ENCODE measurements at places on chromosomes 11 and 22.

DNA sequence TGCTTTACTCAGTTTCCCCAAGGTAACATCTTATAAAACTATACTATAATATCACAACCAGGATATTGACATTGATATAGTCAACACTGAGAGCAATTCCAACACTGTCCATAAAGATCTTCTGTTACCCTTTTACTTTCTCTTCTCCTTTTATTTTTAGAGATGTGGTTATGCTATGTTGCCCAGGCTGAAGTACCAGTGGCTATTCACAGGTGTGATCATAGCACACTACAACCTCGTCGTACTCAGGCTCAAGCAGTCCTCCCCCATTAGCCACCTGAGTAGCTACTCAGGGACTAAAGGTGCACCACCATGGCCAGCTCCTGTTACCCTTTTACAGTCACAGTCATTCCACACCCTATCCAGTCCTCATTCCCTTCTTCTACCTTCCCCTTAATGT lies 119.7 kb downstream of the CWF19L2 start:
- DNase-seq = no peak

DNA sequence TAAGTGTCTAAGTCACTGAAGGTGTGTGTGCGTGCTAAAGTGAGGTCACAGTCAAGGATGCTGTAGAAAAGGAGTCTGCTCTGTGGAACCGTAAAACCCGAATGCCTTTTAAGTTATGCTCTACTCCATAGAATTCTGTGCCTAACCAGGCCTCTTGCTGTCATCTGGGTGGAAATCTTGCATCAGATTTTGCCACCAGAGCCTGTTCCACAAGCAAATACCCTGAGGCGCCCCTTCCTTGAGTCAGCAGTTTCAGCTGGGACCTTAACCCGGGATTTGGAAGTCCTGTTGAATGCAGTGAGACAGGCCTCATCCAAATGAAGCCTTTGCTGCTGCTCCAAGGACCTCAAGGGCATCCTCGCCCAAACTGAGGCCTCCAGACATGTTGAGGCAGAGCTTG lies 109.8 kb downstream of the WNT11 start:
- no peak for DNase-seq

DNA sequence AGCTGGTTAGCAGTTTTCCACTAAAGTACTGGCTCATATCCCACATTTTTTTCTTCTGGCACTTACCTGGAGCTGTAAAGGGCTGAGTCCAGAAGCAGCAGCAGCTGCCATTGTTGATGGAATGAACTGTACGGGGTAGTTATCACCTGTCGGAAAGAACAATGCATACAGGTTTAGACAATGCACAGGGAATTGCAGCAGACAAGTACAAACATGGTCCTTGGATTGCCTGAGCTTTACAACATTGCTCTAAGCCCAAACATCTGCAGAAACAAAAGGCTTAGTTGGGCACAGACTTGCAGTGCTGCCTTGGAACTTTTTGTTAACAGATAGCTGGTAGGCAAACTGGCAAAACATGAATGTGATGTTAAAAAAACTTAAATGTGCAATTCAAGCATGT lies 258.8 kb downstream of the SOX6 start:
- no peak for DNase-seq

DNA sequence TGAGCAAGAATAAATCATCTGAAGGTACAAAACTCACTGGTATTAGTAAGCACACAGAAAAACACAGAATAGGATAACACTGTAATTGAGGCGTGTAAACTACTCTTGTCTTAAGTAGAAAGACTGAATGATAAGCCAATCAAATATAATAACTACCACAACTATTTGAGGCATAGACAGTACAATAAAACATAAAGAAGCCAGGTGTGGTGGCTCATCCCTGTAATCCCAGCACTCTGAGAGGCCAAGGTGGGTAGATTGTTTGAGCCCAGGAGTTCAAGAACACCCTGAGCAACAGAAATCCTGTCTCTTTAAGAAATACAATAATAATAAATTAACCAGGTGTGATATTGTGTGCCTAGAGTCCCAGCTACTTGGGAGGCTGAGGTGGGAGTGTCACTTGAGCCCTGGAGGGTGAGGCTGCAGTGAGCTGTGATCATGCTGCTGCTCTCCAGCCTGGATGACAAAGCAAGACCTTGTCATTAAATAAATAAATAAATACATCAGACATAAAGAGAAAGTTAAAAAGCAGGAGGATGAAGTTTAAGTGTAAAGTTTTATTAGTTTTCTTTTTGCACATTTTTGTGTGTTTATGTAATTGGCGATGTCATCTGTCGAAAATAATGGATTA lies 390.6 kb downstream of the DYNC2H1 start:
- no peak for DNase-seq

DNA sequence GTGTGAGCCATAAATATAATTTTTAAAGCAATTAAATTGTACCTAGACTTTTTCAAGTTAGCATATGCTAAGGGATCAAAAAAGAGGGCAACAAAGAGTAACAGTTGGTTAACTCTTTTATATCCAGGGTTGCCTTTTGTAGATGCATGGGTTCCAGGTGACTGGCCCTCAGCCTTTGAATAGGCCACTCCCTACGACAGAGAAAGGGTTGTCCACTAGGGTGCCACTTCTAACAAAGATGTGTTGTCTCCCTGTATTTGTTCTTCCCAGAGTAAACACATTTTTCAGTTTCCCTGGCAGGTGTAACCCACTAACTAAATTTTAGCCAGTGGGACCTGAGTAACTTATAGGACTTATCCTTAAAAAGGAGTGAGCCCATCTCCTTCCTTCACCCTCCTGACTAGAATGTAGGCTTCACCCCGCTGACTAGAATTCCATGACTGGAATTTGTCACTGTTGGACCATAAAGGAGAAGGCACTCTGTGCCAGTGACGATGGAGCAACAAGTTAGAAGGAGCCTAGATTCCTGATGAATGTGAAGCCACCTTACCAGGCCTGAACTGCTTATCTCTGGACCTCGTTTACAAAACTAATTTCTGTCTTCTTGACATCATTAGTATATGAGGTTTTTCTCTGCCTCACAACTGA lies 16.6 kb downstream of the TUG1 start:
- DNase-seq = no peak

- DNase-seq = no peak
Measured at GRCh38 chr11:67255353-67255752, 10.9 kb upstream of the GRK2 start.

DNA sequence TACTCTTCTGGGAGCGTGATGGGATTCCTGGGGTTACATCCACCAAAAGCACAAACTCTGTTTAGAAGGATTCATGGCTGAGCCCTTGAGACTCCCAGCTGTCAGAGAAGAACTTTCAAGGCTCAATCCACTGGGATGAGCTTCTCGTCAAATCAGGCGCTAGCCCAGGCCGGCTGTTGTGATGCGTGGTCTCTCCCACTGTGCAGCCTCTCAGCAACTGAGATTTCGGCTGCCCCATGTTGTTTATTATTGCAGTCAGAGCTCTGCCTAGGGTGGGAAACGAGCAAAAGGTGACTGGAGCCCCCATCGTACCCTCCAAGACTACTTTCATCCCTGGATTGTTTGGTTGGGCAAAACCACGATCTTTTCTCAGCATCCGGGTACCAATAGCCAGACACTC lies 251.6 kb downstream of the ETS1 start:
- no peak for DNase-seq

GRCh38 chr11:45754741-45755140 lies 50.2 kb upstream of the SLC35C1 start:
- DNase-seq = no peak

- DNase-seq = peak; percentile 51
Measured at GRCh38 chr11:662689-663274, 25.7 kb downstream of the DRD4 start.

DNA sequence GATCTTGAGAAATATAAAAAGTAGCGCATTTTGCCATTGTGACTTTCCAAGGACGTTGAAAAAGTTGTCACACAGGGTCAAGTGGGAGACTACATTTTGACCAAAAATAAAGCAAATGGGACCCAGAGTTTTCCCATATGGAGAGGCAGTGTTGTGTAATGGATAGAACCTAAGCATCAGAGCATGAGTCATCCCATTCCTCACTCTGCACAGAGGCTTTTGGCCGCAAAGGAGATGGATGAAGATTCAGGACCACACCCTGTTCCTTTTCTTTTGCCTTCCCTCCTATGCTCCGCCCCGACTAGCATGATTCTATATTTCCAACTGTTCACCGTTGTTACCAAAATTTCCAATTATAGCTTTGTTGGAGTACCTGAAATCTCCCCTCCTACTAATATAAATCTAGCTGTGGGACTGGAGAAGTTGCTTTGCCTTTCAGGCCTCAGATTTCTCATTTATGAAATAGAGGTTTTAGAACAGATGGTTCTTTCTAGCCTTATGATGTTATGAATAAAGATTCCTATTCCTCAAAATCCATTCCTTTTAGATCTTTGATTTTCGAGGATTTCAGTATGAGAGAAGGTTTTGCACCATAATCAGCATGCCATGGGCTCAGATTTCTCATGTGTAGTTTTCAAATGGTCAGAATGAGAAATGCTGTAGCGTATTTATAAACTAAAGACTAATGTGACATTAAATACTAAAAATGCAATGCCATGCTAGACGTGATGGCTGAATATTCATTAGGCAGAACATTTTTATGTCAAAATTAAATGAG lies 921.9 kb upstream of the TENM4 start:
- no peak for DNase-seq

DNA sequence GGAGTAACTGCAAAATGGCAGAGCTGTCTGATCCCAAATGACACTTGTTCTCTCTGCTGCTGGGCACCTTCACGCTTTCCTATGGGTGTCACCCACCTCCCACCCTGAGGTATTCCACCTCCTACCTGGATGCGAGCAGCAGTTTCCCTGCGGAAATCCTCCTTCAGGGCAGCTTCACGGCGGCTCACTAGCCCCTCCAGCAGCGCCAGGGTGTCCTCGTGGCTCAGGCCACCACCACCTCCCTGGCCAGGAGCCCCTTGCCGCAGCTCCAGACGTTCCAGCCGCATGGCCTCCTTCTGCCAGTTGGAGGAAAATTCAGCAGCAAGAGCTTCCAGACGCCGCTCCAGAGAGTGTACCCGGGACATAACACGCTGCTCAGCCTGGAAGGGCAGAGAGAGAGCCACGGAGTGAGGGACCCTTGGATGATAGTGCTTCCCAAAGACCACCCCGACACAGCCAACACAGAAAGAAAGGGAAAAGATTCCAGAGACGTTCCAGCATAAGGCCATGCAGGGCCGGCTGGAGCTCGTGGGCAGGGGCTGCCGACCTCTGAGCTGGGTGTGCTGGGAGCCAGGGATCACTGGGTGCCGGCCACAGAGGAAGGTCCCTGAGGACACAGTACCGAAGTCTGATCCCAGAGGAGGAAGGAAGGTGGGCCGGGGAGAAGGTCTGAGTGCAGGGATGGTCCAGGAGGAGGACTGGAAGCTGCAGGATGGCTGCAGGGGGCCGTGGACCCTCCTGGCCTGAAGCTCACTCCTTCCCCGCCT lies 13.4 kb downstream of the SUN2 start:
- DNase-seq = no peak

GRCh38 chr11:33598426-33599069 lies 102.1 kb downstream of the C11orf91 start:
- DNase-seq = no peak

- no peak for DNase-seq
Measured at GRCh38 chr11:59545179-59546020, 34.1 kb downstream of the OR4D9 start.

DNA sequence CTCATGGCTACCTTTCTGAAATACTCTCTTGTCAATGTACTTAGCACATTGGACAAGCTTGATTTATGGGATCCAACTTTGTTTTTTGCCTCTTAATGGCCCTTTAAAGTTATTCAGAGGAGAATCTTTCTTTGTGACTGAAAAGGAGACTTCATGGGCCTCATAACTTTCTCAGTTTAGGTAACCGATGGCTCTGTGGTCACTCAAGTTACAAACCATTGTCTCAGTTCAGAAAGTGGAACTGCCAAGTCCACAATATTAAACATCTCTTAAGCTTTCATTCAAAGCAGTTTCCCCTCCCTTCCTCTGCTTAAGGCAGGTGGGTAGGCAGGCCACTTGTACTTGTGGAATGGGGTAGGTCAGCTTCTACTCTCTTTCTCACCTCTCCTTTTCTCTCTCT lies 12.3 kb upstream of the ARL14EP start:
- DNase-seq = no peak

DNA sequence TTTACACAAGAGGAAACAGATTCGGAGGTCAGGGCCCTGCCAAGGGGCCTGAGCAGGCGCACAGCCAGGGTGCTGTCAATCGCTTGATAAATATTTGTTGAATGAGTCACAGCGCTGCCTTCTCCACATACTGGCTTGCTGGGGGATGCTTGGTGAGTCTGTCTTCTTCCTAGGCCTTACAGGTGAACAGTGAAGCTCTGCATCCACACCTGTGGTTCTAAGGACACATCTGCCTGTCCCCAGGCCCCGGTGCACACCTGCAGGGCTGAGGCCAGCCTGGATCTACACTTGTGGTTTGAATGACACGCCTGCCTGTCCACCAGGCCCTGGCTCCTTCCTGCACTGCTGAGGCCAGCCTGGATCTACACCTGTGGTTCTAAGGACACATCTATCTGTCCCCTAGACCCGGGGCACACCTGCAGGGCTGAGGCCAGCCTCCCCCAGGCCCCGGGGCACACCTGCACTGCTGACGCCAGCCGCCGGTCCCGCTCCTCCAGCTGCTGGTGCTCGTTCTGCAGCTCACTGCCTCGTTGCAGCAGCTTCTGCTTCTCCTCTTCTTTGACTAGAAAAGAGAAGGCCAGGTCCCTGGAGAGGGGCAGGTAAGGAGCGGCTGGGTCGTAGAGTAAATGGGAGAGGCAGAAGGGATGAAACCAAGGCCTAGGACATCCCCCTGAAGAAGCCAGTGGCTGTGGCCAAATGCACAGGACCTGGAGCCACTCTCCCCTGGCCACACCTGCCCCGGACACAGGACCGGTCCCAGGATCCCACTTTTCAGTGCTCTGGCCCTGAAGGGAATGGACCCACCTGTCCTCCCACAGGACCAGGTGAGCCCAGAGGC lies 124.6 kb downstream of the PHF21B start:
- DNase-seq = no peak

DNA sequence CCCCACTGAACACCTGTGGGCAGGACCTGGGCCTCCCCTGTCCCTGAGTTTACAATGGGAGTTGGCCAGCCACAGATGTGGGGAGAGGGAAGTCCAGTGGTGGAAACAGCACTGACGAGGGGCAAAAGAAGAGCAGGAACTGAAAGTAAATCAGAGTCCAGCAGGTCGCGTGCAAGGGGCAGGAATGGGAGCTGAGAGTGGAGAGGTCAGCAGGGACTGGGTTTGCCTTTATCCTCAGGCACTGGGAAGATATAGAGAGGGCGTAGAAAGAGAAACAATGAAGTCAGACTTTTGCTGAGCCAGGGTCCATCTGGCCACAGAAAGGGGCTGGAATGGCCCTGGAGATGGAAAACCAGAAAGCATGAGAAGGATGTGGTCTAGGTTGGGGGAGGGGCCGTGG lies 8.5 kb downstream of the P2RY6 start:
- DNase-seq = no peak

DNA sequence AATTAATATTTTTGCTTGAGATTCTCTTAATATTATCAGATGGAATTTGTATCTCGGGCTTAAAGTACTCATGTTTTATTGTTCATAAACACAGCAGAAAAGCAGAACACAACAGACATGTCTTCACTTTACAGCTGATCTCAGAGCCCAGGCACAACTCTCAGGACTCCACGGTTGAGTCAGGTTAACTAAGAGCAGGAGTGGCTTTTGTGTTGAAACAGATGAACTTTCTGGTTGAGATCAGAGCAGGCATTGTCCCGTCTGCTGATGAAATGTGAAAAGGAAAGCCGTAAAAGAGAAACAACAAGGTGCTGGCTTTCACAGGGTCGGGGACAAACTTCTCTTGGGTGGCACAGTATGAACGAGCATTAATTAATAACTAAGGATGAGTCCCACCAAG lies 49.0 kb downstream of the JHY start:
- no peak for DNase-seq

All from activated naive CD8-positive, alpha-beta T cell treated with anti-CD3 and anti-CD28 coated beads, Interleukin-2, amount 50 U/mL, for 24 hours (primary cell).